Activated CD4-positive, alpha-beta T cell treated with anti-CD3 and anti-CD28 coated beads, Interleukin-2, amount 10 ng/mL, durations not matched to agents 24 days and 14 days (primary cell): ENCODE measurements at places on chromosomes 2 and 18. TPM values are rescaled to one million over a fixed set of nuclear protein-coding genes. Genes with fewer than 3 reads are reported as not detected.

DNA sequence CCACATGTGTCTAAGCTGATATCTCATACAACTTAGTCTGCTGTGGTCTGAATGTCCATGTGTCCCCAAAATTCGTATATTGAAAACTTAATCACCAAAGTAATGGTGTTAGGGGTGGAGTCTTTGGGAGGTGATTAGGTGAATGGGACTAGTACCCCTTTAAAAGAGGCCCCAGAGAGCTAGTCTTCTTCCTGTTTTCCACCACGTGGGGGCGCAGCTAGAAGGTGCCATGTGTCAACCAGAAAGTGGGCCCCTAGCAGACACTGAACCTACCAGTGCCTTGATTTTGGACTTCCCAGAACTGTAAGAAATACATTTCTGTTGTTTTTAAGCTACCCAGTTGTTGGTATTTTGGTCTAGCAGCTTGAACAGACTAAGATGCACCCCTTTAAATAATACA lies 86.6 kb downstream of the ASB1 start:
- H3K36me3 ChIP-seq: peaks cover 1% of the 10 kb centered on the region
- peaks cover 4% of the 10 kb centered on the region for H3K4me1 ChIP-seq
- peaks cover 4% of the 10 kb centered on the region for H3K27me3 ChIP-seq
- no peak overlapping the region for H3K27ac ChIP-seq

DNA sequence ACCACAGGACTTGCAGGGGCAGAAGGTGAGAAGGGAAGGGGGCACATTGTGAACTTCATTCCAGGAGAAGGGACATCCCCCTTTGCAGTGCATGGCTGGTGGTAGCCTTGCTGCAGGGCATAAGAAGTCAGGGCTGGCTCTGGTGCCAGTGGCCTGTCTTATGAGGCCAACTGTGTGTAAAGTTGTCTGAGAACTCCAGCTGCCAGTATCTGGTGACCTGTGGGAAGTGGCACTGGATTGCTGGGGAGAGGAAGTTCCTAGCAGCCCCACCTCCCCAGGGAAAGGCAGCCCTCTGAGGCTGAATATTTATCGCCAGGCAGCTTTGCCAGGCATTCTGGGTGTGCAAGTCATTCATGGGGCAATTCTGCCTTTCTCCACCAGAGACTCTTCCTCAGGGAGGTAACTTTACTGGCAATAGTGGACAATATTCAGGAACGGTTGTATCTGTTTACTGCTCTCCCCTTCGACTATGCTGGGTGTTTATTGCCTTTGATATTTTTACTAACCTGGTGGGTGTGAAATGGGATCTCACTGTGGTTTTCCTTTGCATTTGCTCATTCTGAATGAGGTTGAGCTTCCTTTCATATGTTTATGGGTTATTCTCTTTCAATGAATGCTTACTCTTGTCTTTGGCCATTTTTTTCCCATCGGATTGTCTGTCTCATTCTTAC lies 12.3 kb downstream of the TRPM8 start:
- no peak overlapping the region for H3K4me3 ChIP-seq
- H3K27me3 ChIP-seq: peaks cover 37% of the 10 kb centered on the region
- H3K36me3 ChIP-seq: no peaks in the 10 kb centered on the region
- peaks cover 6% of the 10 kb centered on the region for H3K4me1 ChIP-seq

DNA sequence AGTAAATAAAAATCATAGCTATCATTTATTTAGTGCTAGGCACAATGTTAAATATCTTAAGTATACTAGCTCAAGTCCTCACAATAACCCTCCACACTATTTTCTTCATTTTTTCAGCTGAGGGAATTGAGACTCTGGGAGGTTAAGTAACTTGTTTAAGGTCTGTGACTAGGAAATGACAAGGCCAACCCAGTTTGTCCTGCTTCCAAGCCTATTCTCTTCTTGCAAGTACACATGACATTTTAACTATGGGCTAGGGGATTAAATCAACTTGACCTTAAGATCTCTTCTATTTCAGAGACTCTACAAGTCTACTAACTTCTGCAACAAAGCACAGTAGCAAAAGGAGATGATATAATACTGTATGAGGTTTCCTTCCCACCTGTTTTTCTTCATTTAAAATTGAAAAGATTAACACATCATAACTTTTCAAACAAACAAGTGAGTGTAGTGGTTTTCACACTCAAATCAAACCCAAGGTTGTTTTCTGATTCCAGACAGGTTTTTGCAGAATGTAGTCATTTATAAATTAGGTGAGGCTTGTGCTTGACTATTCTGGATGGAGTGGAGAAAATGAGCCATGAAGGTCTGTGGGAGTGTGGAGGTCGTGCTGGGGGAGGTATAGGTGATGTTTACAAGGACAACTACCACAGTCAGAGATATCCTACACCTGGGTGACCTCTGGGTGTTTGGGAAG lies 57.0 kb downstream of the CD28 start:
- peaks cover 63% of the 10 kb centered on the region for H3K4me1 ChIP-seq
- H3K27ac ChIP-seq: peak overlapping the region; percentile 89
- no peak overlapping the region for H3K4me3 ChIP-seq
- DNase-seq: peak; percentile 70
- peaks cover 70% of the 10 kb centered on the region for H3K36me3 ChIP-seq

- no peak for DNase-seq
- no peaks in the 10 kb centered on the region for H3K27me3 ChIP-seq
- no peak overlapping the region for H3K4me3 ChIP-seq
- H3K36me3 ChIP-seq: no peaks in the 10 kb centered on the region
- no peak overlapping the region for H3K27ac ChIP-seq
- no peaks in the 10 kb centered on the region for H3K4me1 ChIP-seq
Measured at GRCh38 chr2:140186313-140186712, 1406.1 kb upstream of the NXPH2 start.

DNA sequence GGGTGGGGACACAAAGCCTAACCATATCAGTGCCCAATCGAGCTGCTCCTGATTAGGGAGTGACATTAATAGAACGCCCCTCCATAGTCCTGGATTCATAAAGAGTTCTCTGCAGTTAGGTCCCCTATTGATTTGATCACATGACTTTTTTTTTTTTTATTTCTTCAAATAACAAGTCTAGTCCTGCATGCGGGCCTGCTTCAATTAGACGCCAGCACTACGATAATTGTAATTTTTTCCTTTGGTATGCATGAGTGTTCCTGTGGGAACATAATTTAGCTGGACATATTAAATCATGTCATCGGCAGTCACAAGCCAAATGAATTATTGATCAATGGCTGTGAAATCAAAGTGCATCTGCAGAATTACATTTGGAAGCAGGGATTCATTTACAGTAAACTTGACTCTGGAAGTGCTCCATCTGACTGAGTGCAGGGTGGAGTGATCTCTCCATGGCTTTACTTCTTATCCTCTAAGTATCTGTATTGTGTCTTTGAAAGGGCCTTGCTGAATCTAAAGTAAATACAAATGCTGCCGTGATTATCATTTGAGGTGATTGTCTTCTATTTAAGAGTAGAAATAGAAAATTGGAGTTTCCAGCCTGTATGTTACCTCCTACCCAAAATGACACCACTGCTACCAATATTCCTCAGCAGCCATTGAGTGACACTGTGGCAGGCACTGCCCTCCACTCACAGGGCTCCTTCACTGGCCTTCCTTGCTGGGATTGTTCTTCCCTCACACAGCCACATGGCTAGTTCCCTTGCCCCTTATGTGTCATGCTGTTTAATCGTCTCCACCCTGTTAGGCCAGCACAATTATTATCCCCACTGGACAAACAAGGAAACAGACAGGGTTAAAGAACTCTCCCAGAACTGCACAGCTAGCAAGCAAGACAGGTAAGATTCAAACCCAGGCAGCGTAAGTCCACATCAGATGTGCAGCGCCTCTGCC lies 337.4 kb upstream of the ID2 start:
- no peak for DNase-seq
- H3K4me1 ChIP-seq: peaks cover 7% of the 10 kb centered on the region
- peaks cover 2% of the 10 kb centered on the region for H3K36me3 ChIP-seq
- no peaks in the 10 kb centered on the region for H3K27me3 ChIP-seq
- no peak overlapping the region for H3K27ac ChIP-seq

DNA sequence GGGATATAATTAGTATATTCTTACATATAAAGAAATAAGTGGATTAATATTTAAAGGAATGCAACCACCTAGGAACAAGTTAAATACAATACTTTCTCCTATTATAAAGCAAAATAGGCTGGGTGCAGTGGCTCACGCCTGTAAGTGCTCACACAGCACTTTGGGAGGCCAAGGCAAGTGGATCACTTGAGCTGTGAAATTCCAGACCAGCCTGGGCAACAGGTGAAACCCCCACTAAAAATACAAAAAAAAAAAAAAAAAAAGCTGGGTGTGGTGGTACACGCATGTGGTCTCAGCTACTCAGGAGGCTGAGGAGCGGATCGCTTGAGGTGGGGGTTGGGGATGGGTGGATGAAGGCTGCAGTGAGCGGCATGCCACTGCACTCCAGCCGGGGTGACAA lies 286.2 kb upstream of the EPC2 start:
- H3K36me3 ChIP-seq: no peaks in the 10 kb centered on the region
- H3K27me3 ChIP-seq: no peaks in the 10 kb centered on the region
- no peak overlapping the region for H3K4me3 ChIP-seq
- DNase-seq: no peak

DNA sequence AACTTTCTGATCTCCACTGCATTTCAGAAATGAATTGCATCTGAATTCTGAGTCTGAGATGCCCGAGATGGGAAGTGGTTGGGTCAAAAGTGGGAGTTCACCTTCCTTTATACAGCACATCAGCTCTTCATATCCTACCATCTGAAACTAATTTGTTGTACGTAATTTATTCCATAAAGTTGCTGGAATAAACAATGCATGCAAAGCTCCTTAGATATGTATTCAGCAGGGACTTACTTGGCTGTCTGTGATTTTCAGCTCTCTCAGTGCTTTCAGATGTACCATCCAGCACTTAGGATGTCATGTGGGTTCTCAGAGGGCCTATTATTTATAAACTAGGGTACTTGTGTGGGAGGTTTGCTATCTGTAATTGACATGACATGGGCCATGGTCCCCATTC lies 46.9 kb upstream of the EFEMP1 start:
- H3K4me3 ChIP-seq: no peak overlapping the region
- no peak for DNase-seq
- no peak overlapping the region for H3K27ac ChIP-seq
- no peaks in the 10 kb centered on the region for H3K4me1 ChIP-seq
- no peaks in the 10 kb centered on the region for H3K27me3 ChIP-seq

- no peak overlapping the region for H3K4me3 ChIP-seq
- peaks cover 2% of the 10 kb centered on the region for H3K36me3 ChIP-seq
- no peak overlapping the region for H3K27ac ChIP-seq
- DNase-seq: no peak
- peaks cover 25% of the 10 kb centered on the region for H3K4me1 ChIP-seq
Measured at GRCh38 chr2:74417763-74418162, 3.7 kb downstream of the C2orf81 start.

DNA sequence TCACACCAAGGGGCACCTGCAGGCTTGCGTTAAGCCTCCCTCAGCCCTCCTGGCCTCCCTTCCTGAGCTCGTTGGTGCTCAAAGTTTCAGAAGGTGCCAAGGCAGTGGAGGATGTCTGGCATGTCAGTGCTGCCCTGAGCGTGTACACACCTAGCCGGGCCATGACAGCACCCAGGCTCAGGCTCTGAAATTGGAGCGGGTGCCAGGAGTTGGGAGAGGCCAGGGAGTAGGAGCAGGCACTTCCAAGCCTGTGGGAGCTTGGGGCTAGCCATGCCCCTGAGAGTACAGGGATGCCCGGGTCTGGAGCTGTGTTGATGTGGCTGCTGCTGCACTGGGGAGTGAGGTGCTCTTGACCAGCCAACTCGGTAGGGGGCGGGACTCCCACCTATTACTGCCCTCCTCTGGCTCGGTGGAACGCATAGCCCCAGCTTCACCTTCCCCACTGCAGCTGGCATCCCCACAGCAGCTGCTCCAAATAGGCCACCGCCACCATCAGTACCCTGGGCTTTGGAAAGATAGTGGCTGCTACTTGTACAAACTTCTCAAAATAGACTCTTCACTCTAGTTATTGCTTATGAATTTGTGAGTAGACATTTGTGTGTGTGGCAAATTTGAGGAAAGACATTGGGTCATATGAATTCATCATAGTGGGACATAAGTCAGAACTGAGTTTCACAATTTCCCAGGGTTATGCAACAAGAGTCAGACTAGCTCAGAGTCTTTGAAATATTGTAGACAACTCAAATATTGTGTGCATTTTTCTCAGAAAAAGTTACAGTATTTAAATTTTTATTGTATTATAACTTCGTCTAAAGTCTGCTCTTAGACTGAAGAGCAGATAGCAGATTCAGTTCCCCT lies 6.8 kb upstream of the PCARE start:
- H3K4me1 ChIP-seq: no peaks in the 10 kb centered on the region
- no peak for DNase-seq
- no peak overlapping the region for H3K27ac ChIP-seq
- H3K36me3 ChIP-seq: no peaks in the 10 kb centered on the region
- no peaks in the 10 kb centered on the region for H3K27me3 ChIP-seq
- no peak overlapping the region for H3K4me3 ChIP-seq

- peaks cover 10% of the 10 kb centered on the region for H3K36me3 ChIP-seq
- H3K27me3 ChIP-seq: peaks cover 85% of the 10 kb centered on the region
- no peak overlapping the region for H3K4me3 ChIP-seq
- DNase-seq: peak; percentile 65
- no peak overlapping the region for H3K27ac ChIP-seq
Measured at GRCh38 chr2:172081221-172082022, 3.9 kb upstream of the DLX1 start.

- H3K27ac ChIP-seq: no peak overlapping the region
- H3K4me1 ChIP-seq: no peaks in the 10 kb centered on the region
- H3K27me3 ChIP-seq: no peaks in the 10 kb centered on the region
- H3K36me3 ChIP-seq: no peaks in the 10 kb centered on the region
Measured at GRCh38 chr2:149662556-149662955, 75.0 kb upstream of the MMADHC start.

GRCh38 chr2:33214436-33214835 lies 262.0 kb upstream of the RASGRP3 start:
- H3K27me3 ChIP-seq: peaks cover under 1% of the 10 kb centered on the region
- H3K4me1 ChIP-seq: peaks cover 4% of the 10 kb centered on the region
- DNase-seq: no peak
- no peak overlapping the region for H3K4me3 ChIP-seq
- no peak overlapping the region for H3K27ac ChIP-seq
- no peaks in the 10 kb centered on the region for H3K36me3 ChIP-seq

- H3K4me1 ChIP-seq: no peaks in the 10 kb centered on the region
- H3K4me3 ChIP-seq: no peak overlapping the region
- H3K27me3 ChIP-seq: no peaks in the 10 kb centered on the region
- H3K27ac ChIP-seq: no peak overlapping the region
- peaks cover 45% of the 10 kb centered on the region for H3K36me3 ChIP-seq
Measured at GRCh38 chr2:48483916-48484315, 46.0 kb upstream of the STON1 start.

GRCh38 chr2:8432706-8433336 lies 249.0 kb upstream of the ID2 start:
- H3K4me1 ChIP-seq: peaks cover 17% of the 10 kb centered on the region

- no peaks in the 10 kb centered on the region for H3K27me3 ChIP-seq
- no peak overlapping the region for H3K27ac ChIP-seq
- H3K36me3 ChIP-seq: no peaks in the 10 kb centered on the region
- no peaks in the 10 kb centered on the region for H3K4me1 ChIP-seq
- no peak overlapping the region for H3K4me3 ChIP-seq
Measured at GRCh38 chr2:72674982-72675915, 150.6 kb downstream of the EXOC6B start.

The SERPINB2 gene
- total RNA-seq: not detected in 2 replicates

The ERMN gene
- total RNA-seq: 1.4 and 1.6 TPM in 2 replicates

The CNGA3 gene
- not detected in 2 replicates for total RNA-seq

The IL36RN gene
- total RNA-seq: not detected in 2 replicates

The UPP2 gene
- total RNA-seq: not detected in 2 replicates

The NETO1 gene
- total RNA-seq: not detected in 2 replicates

The GNLY gene
- 54.1 and 58.5 TPM in 2 replicates for total RNA-seq

The CXCR4 gene
- 88.8 and 92.7 TPM in 2 replicates for total RNA-seq

The NIFK gene
- total RNA-seq: 164 and 177 TPM in 2 replicates

The POTEC gene
- total RNA-seq: not detected in 2 replicates

The IL1B gene
- total RNA-seq: 0.33 and 0.92 TPM in 2 replicates
